K562 (cell line): ENCODE measurements at places on chromosomes 4 and X. TPM values are rescaled to one million over a fixed set of nuclear protein-coding genes. Genes with fewer than 3 reads are reported as not detected.

DNA sequence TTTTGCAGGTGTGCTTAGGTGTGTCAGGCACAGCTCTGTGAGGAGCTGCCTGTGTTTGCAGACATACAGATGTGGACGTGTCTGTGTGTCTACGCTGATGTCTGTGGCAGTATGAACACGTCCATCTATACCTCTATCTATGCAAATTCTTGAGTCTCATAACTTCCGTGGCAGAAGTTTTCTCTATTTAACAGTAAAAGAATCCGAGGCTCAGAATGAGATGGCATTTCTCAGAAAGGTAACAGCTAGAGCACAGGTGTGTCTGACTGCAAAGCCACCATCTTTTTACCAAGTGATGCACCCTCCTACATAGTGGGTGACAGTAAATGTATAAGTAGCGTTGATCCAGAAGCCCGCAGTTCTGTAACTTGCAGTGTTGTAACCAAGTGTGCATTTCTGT lies 39.9 kb upstream of the CYP4V2 start:
- H3K36me3 ChIP-seq = no peaks in the 10 kb centered on the region
- H3K27me3 ChIP-seq = peaks cover 53% of the 10 kb centered on the region
- no peak for DNase-seq
- no peak overlapping the region for H3K4me3 ChIP-seq
- no peak overlapping the region for H3K27ac ChIP-seq

DNA sequence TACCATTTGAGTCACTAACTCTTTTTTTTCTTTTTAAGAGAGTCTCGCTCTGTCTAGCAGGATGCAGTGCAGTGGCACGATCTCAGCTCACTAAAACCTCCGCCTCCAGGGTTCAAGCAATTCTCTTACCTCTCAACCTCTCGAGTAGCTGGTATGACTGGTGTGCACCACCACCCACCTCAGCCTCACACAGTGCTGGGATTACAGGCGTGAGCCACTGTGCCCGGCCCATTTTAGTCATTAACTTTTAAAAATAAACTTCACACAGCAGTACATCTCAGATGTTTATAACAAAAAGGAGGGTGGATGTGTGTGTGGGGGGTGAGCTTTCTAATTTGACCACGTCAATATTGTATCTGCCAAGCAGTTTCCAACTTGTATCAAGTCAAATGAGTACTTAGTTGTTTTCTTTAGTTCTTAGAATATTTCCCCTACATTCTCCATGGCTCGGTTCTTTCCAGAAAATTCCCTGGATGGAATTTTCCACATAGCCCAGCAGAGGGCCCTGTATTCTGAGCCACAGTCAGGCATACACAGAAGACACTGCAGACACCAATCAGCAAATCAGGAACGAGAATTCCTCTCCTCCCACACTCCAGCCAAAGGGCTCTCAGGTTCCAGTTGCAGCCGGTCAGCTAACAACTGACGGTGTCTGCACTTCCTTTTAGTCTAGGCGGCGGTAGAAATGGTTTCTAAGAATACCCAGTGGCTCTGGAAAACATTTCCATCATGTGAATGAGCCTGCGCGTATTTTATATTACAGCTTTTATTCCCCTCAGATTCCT lies 20.1 kb upstream of the ARAF start:
- no peaks in the 10 kb centered on the region for H3K36me3 ChIP-seq
- H3K4me3 ChIP-seq = no peak overlapping the region
- no peaks in the 10 kb centered on the region; the same call in 1 of the 2 replicates for H3K4me1 ChIP-seq
- DNase-seq = peak; percentile 90

GRCh38 chr4:153611679-153612078 lies 72.4 kb upstream of the TLR2 start:
- no peaks in the 10 kb centered on the region for H3K4me1 ChIP-seq
- H3K4me3 ChIP-seq = no peak overlapping the region
- no peaks in the 10 kb centered on the region for H3K27me3 ChIP-seq
- no peak for DNase-seq
- H3K27ac ChIP-seq = no peak overlapping the region

DNA sequence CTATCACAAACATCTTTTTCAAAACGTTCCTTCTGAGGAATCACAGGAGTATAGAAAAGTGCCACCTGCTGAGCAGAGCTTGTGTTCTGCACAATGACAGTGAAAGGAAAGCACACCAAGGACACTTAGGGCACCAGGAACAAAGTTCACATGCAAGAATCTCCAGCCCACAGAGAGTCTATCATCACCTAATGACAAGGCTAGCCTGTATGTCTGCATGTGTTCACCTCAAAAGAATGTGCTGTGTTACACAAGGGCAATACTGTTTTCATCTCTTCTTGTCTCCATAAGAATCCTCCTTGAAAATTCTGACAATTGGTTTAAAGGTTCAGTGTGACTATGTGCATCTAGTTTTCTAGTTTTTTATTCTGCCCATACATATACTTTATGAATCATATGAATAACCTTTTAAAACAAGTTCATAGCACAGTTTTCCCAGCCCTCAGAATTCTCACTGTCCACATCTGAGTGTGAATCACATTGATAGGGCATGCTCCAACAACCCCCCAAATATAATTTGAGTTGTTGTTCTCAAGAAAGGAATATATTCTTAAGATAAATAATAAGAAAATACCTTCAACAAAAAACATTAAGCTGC lies 118.0 kb downstream of the PWWP3B start:
- H3K36me3 ChIP-seq = no peaks in the 10 kb centered on the region
- no peak for DNase-seq
- H3K27ac ChIP-seq = no peak overlapping the region
- H3K4me1 ChIP-seq = no peaks in the 10 kb centered on the region
- H3K4me3 ChIP-seq = no peak overlapping the region
- H3K27me3 ChIP-seq = no peaks in the 10 kb centered on the region

GRCh38 chr4:173168396-173169177 lies at the start of gene GALNT7:
Gene GALNT7 (plus strand): TSS chr4:173168811. CDS start chr4:173168836, 25 bp downstream.
- peak; percentile 92 for DNase-seq
- no peaks in the 10 kb centered on the region for H3K36me3 ChIP-seq
- peaks cover 20% of the 10 kb centered on the region for H3K4me1 ChIP-seq
- H3K4me3 ChIP-seq = peak within 1 kb of the TSS; percentile 67
- H3K27me3 ChIP-seq = no peaks in the 10 kb centered on the region
- peak within 1 kb of the TSS; percentile 91 for H3K27ac ChIP-seq

- no peaks in the 10 kb centered on the region for H3K27me3 ChIP-seq
- H3K36me3 ChIP-seq = no peaks in the 10 kb centered on the region
- DNase-seq = no peak
- H3K27ac ChIP-seq = no peak overlapping the region
These were observed 907.0 kb downstream of the RAPGEF2 start for GRCh38 chr4:160009656-160010493.

- H3K4me1 ChIP-seq = no peaks in the 10 kb centered on the region; the same call in 1 of the 2 replicates
- peaks cover 13% of the 10 kb centered on the region; the same call in 1 of the 3 replicates for H3K36me3 ChIP-seq
- DNase-seq = no peak
- no peak overlapping the region for H3K27ac ChIP-seq
- no peak overlapping the region for H3K4me3 ChIP-seq
- no peaks in the 10 kb centered on the region for H3K27me3 ChIP-seq
These were observed 9.3 kb downstream of the TMEM144 start for GRCh38 chr4:158219623-158220022.

GRCh38 chr4:139084804-139085093 lies 69.2 kb downstream of the NOCT start:
- peak overlapping the region; percentile 85 for H3K4me3 ChIP-seq
- peak overlapping the region; percentile 98 for H3K27ac ChIP-seq
- DNase-seq = no peak
- H3K36me3 ChIP-seq = peaks cover 11% of the 10 kb centered on the region; the same call in 2 of the 3 replicates
- peaks cover 8% of the 10 kb centered on the region for H3K4me1 ChIP-seq

- no peak for DNase-seq
- no peak overlapping the region for H3K4me3 ChIP-seq
- H3K27me3 ChIP-seq = no peaks in the 10 kb centered on the region
- H3K36me3 ChIP-seq = no peaks in the 10 kb centered on the region
These were observed 512.7 kb upstream of the CT83 start for GRCh38 chrX:116975517-116975916.

DNA sequence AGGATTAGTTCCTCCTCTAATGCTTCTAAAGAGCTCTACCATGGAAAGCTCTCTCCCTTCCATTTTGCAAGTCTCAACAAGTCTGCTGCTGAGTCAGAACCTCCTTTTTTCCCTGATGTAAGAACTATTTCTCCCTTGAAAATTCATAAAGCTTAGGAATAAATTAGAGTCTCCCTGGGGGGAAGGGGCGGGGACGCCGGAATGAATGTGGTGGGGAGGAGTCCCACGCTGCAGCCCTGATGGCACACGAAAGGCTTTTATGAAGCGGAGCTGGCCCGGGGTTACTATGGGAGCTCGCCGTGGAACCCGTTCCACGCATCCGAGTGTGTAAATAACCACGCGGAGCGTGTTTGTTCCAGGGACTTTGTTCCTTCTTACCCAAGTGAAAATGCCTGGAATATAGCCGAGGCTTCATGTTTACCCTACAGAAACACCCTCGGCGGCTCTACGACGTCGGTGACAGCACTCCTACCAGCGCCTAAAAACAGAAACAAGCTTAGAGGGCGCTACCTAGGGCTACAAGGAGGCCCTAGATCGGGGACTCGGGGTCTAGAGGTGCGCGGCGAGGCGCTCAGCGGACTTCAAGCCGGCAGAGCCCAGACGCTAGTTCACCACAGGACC lies 923 bp upstream of the CPEB2 start:
- no peaks in the 10 kb centered on the region for H3K36me3 ChIP-seq
- H3K27me3 ChIP-seq = no peaks in the 10 kb centered on the region
- H3K27ac ChIP-seq = peak overlapping the region; percentile 98

DNA sequence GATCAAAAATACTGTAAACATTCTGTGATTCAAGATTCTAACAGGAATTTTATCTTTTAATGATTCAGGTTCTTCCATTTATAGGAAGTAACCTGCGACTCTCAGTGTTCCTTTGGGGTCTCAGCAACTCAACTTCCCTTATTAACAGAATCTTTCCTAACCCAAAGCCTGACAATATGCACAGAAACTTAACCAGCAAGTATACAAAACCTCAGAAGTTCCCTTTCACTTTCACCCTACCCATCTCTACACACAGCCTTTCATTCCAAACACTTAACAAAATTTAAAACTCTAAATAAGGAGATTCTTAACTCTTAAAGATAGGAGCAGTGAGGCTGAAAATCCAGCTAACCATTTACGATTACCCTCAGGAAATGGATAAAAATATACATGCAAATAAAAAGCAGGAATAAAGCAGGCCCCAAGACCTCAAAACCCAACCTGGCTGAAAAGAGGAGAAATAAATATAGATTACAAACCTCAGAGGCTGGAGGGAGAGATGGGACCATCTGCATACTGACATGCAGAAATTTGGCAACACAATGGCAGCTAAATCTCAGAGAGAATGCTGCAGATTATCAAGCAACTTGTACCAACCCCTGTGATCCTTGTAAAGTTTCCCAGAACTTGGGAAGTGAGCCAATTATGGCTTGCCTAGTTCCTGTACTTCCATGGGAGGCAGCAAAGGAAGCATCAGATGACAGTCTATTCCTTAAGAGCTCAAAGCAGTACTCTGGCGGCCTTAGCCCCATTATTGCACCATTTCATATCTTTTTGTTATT lies 101.0 kb downstream of the ATP11C start:
- no peaks in the 10 kb centered on the region for H3K27me3 ChIP-seq
- no peaks in the 10 kb centered on the region for H3K36me3 ChIP-seq
- H3K27ac ChIP-seq = no peak overlapping the region
- no peak overlapping the region for H3K4me3 ChIP-seq
- peaks cover 5% of the 10 kb centered on the region; the same call in 2 of the 3 replicates for H3K4me1 ChIP-seq

- no peak overlapping the region for H3K27ac ChIP-seq
- H3K27me3 ChIP-seq = no peaks in the 10 kb centered on the region
These were observed 12.3 kb downstream of the MSL3 start for GRCh38 chrX:11770320-11770719.

The C4orf51 gene
- total RNA-seq = not detected in 2 replicates

The PDE6B gene
- total RNA-seq = not detected in 2 replicates

The LIN54 gene
- total RNA-seq = 15.8 and 17.7 TPM in 2 replicates

The HAND2 gene
- total RNA-seq = 6.0 and 6.6 TPM in 2 replicates

The ANKRD50 gene
- 7.5 and 8.0 TPM in 2 replicates for total RNA-seq

The PLAC1 gene
- 1.00 and 1.3 TPM in 2 replicates for total RNA-seq

The ALG13 gene
- total RNA-seq = 40.3 and 45.7 TPM in 2 replicates
